ENCODE measurements at places on chromosomes 5 and 9.

DNA sequence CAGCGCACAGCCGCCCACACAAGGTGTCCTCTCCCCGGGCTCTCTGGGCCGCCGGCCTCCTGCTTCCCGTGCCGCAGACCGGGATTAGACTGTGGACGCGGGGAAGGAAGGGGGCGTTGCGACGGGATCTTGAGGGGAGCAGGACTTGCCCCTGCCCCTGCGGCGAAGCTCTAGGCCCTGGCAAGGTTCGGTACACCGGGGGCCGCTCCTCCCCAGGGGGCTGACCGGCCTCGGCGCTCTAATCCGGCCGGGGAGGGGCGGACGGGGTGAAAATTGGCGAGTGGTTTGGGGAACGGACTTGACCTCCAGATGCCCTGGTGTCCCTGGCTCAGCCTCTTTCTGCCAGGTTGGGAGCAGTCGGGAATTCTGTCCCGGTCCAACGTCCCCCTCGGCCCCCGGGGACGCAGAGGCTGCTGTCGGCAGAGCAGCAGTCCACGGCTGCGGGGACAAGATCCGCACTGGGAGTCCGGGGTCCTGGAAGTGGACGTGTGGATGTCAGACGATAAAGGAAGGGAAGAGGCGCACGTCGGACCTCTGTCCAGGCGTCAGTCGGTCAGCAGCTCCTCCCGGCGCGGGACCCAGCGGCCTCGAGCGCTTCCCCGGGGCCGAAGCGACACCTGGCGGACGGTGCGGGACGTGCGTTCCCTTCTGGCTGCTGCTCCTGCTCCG lies 1.9 kb upstream of the CNTFR start:
- DNase-seq, result peak; percentile 47

DNA sequence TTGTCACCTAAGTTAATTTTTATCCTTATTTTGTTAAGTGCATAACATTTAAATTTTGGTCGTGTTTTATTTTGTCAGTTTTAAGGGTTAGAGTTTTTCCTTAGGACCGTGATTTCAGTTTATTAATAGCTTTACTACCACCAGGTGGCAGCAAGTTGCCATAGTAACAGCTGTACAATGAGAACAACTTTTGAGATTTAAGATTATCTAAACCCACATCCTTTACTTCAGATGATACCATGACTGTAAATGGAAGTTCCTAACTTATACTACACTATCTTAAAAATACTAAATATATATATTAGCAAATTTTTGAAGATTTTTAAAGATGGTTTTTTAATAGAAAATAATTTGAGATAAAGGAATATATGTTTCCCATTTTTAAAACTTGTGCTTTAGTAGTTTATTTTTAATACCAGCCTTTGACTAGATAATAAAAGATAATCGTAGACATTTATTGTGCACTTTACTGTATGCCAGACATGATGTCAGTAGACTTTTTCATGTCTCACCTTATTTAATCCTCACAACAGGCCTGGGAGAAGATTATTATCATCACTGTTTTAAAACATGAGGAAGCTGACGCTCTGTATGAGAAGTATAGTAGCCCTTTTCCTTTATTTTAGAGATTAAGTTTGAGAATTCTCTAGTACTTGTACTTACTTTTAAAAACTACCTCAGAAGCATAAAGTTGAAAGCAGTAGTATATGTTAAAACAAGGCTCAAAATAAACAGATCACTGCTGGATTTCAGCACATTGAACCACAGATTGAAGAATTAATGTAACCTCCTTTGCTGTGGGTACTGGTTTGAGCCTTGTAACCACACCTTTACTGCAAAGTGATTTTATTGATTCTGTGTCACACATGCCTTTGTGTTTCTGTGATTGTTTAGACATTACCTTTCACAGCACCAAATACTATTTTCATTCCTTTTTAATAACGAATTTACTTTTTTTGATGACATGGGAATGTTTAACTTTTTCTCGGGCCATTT lies 27.5 kb downstream of the SREK1 start:
- peak; percentile 10 for DNase-seq

DNA sequence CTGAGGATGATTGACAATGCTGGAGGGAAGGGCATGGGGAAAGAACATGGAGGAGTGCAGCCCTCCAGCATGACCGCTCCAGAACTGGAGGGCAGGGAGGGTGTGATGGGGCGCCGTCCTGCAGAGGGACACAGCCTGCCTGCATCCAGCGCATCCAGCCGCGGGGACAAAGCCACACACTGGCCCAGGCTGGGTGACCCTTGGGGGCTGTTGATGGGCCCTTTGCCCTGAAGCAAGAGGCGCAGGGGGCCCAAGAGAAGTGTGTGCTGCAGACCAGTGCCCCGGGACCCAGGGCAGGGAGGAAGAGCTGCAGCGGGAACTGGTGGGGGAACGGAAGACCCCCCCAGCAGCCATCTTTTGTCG lies 169.8 kb upstream of the PPP1R26 start:
- no peak for DNase-seq

- no peak for DNase-seq
Measured at GRCh38 chr9:68897577-68898145, 116.3 kb downstream of the PRKACG start.

GRCh38 chr5:135980620-135981019 lies 25.8 kb upstream of the LECT2 start:
- no peak for DNase-seq

- no peak for DNase-seq
Measured at GRCh38 chr5:66710557-66711088, 114.4 kb downstream of the MAST4 start.

- DNase-seq, result no peak
Measured at GRCh38 chr9:129968690-129969485, 74.1 kb downstream of the FNBP1 start.

DNA sequence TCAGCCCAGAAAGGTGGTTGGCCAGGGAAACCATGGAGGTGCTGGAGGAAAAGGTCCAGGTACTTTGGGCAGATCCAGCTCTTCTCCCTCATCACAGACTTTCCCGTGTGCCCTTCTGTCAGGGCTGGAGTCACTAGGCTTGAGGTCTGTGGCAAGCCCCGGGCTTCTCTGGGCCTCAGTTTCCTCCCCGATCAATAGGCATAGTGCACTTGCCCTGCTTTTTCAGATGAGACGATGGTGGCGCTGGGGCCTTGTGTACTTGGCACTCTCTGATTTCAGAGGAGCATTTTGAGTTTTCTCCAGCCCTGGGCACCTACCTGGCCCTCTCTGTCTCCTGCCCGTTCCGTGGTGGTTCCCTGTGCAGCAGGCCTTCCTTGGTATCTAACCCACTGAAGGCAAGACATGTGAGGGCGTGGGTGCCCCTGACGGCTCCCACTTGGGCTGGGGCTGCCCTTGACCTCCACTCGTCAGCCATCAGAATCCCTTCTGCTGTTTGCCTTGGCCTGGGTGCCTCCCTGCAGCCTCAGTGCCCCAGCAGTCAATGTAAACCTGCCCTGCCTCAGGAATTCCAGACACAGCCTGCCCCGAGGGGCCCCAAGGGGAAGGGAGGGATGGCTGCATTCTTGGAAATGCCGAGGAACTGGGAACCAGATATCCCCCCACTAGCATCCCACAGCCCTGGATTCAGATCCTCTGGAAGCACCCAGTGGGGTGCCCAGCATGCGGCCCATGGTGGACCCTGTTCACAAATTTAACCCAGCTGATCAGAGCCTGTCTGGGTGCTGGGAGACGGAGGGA lies 66.3 kb upstream of the COL5A1 start:
- DNase-seq, result no peak

DNA sequence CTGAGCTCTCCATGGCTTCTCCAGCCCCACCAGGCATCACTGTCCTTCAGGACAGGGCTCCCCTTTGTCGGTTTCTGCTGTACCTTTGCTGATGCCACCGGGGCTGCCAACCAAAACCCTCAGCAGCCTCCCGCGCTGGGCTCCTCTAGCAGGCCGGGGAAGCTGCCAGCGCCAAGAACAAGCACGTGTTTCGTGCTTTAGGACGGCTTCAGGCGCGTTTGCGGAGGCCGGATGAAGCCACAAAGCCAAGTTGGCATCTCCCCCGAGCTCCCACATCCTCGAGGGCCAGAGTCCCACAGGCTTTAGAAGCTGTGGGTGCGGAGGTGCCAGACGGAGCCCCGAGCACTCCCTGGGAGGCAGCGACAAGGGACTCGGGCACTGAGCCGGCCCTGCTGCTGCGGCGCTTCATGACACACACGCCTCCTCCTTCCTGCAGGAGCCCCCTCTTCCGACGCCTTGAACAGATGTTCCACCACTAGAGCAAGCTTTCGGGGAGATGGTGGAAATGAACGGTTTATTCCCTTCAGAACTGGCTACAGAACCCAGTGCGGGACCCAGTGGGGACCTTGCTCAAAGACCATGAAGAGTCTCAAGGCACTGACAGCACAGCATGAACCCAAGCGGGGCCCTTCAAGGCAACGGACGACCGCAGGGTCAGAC lies 36.7 kb downstream of the SARDH start:
- no peak for DNase-seq

DNA sequence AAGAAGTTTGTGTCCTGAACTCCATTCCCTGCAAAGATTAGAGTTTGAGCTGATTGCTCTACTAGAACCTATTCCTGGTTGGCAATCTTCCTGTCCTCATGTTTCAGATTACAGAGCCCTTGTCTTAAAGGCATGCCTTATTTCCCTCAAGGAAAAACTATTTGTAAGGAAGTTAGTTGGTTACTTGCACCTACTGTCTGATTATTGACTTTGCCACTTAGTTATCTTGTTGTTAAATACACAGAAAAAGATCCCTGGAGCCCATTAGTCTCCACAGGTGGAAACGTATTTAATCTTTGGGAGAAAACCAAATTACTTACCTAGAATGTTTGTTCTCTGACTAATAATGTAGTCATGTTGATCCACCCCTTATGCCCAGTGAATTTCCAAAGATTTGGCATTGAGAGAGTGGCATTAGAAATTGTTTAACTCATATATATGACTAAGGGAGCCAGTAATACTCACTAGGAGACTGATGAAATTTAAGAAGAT lies 132.3 kb upstream of the ELL2 start:
- no peak for DNase-seq

- no peak for DNase-seq
Measured at GRCh38 chr5:78603636-78604175, 44.9 kb downstream of the LHFPL2 start.

- no peak for DNase-seq
Measured at GRCh38 chr5:102049517-102049916, 246.6 kb downstream of the SLCO4C1 start.

DNA sequence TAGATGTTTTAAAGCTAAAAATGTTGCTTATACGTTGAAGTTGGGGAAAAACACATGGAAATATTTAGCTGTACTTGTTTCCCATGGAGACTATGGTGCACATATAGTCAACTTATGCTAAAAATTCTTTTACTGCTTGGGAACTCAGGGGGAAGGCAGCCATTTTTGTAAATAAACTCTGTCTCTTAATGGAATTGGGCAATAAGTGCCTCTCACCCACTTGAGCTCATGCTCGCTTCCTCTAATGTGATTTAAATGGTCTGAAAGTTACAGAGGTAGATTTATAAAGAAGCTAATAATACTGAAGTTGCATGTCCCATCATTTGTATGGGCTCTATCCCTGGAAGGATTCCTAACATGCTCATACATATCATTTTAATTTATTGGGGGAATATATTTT lies 523.8 kb downstream of the RASEF start:
- DNase-seq, result no peak

Measured in nucleus accumbens (tissue), 56 donors.